ENCODE measurements at places on chromosomes 2 and 18.

GRCh38 chr2:19739256-19739655 lies 162.5 kb downstream of the TTC32 start:
- DNase-seq = no peak

GRCh38 chr2:129458436-129458835 lies 521.0 kb upstream of the RAB6C start:
- no peak for DNase-seq

GRCh38 chr2:10444463-10444862 lies 3.7 kb downstream of the ODC1 start:
- no peak for DNase-seq

DNA sequence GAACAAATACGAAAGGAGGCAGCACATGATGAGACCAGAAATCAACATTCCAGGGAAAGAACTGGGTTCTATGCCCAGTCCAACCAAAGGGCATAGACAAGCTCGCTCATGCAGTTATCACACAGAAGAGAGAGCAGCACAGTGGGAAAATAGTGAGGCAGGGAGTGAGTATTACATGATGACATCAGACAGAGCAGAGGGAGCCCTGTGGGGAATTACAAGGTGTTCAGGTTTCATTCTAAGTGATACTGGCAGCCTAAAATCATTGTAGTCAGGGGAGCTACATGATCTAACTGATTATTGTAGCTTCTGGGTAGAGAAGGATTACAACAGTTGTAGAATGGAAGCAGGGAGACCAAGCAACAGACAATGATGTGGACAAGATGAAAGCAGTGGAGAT lies 658.5 kb downstream of the ARHGAP15 start:
- DNase-seq = no peak

DNA sequence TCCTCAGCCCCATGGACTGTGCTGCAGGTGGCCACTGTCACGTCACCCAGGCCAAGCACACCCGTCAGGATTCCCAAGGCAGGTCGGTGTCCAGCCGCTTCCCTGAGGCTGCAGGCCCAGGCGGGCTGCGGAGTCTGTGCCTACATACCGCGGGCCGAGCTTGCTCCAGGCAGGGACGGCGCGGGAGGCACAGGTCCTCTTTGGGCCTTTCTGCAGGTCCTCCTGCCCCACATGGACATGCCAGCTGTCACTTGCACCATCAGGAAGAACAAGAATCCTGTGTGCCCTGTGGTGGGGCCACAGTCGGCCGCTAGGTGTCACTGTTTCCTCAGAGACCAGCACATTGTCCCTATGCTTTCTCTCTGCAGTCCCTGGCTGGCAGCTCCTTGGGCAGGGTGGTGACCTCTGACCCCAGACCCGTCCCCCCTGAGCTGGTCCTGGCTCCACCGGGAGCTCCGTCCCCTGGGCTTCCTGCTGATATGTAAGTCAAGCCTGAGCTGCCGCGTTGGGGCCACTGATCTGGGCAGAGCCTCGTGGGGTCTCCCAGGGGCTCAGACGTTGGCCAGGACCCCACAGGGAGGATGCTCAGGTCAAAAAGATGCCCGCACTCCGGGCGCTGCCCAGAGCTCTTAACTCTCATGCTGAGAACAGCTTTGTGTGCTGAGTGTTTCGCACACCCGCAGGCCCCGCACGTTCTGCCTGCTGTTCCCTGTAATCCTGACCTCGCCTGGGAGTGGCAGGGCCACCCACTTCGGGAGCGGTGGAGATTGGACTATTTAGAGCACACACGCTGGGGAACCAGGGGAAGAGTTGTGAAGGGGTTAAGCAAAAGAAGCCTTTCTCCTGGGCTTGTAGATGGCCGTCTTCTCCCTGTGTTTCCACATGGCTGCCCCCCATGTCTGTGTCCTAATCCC lies 17.3 kb upstream of the AGXT start:
- peak; percentile 58 for DNase-seq

GRCh38 chr18:33957707-33958106 lies 267.0 kb downstream of the NOL4 start:
- no peak for DNase-seq

- no peak for DNase-seq
Measured at GRCh38 chr2:201774546-201774945, 6.2 kb downstream of the ALS2 start.

- no peak for DNase-seq
Measured at GRCh38 chr2:31294196-31294595, 60.2 kb downstream of the EHD3 start.

GRCh38 chr18:449374-449773 lies 51.1 kb downstream of the COLEC12 start:
- peak; percentile 35 for DNase-seq

GRCh38 chr2:102520801-102521200 lies 47.8 kb downstream of the SLC9A4 start:
- DNase-seq = no peak

DNA sequence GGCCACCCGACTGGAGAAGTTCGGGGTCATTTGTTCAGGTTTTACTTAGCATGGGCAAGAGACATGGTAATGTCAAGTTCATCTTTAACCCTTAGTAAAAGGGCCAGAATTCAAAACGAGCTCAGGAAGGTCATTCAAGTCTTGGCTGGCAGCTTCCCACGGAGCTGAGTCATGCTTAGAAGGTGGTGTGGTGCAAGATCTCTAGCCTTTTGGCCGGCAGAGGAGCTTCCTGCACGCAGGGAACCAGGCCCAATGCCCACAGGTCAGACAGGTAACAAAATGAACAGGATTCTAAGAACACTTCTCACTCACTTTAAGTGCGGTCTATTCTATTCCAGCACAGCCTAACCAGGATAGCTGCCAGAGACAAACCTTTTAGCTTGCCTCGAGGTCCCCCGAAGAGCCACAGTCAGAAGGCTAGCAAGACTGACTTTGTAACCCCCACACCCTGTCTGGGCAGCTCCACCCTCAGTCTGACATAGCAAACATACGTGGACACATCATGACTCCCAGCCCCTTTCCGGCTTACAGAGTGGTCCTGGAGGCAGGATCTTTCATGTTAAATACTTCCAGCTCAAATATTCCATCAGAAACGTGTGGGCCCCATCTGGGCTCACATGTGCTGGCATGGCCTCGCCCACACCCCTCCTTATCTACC lies 292.7 kb downstream of the BCL11A start:
- peak; percentile 6 for DNase-seq

DNA sequence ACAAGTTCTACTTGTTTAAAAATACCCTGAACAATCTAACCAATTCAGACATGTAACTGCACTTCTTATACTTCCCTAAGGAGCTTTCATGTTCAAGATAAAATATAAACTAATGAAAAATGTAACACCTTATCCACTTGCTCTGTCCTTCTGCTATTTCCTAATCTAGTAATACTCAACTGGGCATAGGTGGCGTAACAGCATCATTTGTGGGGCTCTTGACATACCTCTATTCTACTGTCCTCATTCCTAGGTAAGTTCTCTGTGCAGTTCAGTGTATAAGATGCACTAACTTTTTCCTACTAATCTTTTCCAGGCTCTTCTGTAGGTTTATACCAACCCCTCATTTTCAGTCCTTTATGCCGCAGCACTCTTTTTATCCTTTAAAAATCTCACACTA lies 36.7 kb downstream of the PRKD3 start:
- no peak for DNase-seq

GRCh38 chr2:37325625-37326071 lies 1.0 kb upstream of the PRKD3 start:
- no peak for DNase-seq

- DNase-seq = no peak
Measured at GRCh38 chr2:111239581-111240249, 119.0 kb downstream of the BCL2L11 start.

DNA sequence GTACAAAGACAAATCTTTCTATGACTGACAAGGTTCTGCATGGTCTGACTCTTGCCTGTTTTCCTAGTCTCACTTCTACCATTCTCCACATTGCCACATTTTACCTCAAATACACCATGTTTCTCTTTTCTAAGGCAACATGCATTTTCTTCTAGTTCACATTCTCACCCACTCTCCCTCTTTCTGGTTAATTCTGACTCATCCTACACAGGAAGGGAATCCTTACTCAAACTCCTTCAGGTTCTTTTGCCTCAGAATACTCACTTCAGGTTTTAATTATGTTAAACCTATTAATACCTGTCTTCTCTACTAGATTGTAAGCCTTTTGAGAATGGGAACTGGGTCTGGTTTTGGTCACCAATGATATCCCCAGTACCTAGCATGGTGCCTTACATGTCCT lies 47.2 kb downstream of the MAP2 start:
- DNase-seq = no peak

DNA sequence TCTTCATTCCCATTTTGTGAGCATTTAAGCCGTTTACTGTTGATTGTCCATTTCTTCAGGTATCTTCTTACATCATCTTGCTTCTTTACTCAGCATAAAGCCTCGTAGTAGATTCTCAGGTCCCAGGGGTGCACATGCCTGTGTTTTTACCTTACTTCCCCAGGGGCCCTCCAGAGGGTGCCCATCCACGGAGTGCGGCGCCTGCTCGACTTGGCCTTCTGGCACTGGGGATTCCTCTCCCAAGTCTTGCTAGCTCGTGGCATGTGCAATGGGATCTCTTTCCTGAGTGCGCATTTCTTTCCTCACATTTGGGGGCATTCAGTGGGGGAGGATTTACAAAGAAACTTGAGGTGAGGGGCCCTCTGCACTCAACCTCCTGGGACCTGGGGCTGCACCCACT lies 148.1 kb downstream of the AGAP1 start:
- no peak for DNase-seq

- no peak for DNase-seq
Measured at GRCh38 chr2:198968545-198968944, 489.2 kb downstream of the SATB2 start.

DNA sequence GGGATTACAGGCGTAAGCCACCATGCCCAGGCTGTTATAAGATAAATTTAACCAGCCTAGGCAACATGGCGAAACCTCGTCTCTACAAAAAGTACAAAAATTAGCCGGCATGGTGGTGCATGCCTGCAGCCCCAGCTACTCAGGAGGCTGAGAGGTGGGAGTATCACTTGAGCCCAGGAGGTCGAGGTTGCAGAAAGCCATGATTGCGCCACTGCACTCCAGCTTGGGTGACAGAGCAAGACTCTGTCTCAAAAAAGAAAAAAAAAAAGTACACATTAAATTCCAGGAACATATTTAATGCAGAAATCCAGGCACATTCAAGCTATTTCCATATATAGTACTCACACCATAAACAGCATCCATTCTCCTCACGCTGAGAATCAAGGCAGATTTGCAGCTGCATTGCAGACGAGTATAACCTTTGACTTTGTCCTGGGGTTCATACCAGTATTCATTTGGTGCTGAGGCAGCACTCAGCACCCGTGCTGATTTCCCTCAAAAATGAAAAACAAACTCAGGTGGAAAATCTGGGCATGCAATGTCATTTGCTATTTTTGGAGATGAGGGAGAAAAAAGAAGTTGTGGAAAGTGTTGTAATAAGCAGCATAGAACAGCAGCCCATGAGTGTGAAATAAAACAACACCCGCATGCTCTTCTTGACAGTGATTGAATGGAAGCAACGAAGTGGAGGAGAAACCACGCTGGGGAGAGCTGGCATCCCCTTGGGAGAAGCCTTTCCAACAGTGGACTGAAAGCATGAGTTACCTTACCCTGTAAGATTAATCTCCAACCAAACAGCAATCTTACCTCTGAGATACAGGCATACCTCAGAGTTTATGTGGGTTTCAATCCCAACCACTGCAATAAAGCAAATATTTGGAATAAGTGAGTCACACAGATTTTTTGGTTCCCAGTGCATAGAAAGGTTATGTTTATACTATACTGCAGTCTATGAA lies 46.8 kb upstream of the ANXA4 start:
- no peak for DNase-seq

GRCh38 chr2:100321179-100321865 lies 979 bp downstream of the LONRF2 start:
- no peak for DNase-seq

DNA sequence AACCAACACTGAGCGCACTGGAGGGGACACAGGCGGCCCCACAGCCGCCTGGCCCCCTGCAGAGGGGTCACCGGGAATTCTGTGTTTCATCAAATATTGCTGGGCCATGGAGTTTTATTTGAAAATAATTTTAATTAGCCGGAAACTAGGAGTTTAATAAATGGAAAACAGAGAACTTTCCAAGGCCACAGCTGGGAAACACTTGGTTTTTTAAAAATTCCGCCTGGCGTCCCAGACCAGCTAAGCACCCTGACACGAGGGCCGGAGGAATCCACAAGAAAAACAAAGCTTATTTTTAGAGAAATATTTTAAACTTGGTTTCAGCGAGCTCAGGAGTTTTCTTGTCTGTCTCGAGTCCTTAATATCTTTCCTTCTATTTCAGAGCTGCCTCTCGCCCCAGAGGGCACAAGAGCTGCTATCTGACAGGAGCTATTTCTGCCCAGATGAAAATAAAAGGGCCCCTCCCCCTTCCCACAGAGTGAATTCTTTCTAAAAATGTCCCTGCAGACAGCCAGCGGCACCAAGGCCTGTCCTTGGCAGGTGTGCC lies 8.2 kb downstream of the ZFP36L2 start:
- no peak for DNase-seq

- DNase-seq = no peak
Measured at GRCh38 chr2:18998491-18998890, 359.9 kb downstream of the OSR1 start.

GRCh38 chr2:50385349-50385748 lies 646.6 kb downstream of the NRXN1 start:
- DNase-seq = no peak

DNA sequence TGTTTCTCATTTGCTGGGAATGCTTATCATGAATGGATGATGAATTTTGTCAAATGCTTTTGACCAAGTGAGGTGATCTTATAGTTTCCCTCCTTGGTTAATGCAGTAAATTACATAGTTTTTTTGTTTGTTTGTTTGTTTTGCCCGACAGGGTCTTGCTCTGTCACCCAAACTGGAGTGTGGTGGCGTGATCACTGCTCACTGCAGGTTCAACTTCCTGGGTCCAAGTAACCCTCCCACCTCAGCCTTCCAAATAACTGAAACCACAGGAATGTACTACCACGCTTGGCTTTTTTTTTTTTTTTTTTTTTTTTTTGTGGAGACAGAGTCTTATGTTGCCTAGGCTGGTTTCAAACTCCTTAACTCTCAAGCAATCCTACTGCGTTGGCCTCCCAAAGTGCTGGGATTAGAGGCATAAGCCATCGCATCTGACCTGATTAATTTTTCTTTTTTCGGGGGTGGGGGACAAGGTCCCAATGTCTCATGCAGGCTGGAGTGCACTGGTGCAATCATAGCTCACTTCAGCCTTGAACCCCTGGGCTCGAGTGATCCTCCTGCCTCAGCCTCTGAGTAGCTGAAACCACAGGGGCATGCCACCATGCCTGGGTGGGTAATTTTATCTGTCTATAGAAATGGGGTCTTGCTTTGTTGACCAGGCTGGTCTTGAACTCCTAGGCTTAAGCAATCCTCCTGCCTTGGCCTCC lies 48.6 kb downstream of the SMAD2 start:
- peak; percentile 27 for DNase-seq

DNA sequence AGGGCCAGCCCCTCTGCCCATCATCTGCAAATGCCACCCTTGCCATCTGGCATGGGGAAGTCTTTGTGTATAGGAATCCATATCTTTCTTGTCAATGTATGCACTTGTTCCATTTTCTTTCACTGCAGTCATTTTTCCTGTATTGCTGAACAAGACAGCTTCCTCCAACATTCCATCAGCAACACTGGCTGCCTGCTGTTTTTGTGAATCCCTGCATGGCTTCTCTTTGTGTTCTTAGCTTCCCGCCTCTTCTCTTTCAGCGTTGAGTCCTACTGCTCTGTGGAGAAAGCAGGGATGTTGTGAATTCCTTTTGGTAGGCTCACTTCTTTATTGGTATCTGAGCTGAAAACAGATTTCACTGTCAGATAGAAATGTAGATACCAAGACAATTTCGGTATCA lies 150.0 kb downstream of the LPIN1 start:
- no peak for DNase-seq

Data from HCT116 (cell line).